ENCODE measurements at places on chromosomes 5 and 9. TPM values are rescaled to one million over a fixed set of nuclear protein-coding genes. Genes with fewer than 3 reads are reported as not detected.

FBP2 gene
- not detected for total RNA-seq

PTGR1 gene
- 3.9 TPM for total RNA-seq

ALDOB gene
- total RNA-seq = not detected

CLIC3 gene
- total RNA-seq = 1.7 TPM

MAT2B gene
- 63.4 TPM for total RNA-seq

MYOZ3 gene
- not detected for total RNA-seq

GCNT4 gene
- total RNA-seq = not detected

PKN3 gene
- total RNA-seq = 4.8 TPM

CEL gene
- total RNA-seq = 0.45 TPM

ZNF454 gene
- total RNA-seq = not detected

LRRTM2 gene
- 4.0 TPM for total RNA-seq

CCDC192 gene
- total RNA-seq = not detected

TMEM215 gene
- total RNA-seq = not detected

IFNA21 gene
- total RNA-seq = not detected

PLAC8L1 gene
- not detected for total RNA-seq

FOXD1 gene
- total RNA-seq = 192 TPM

GMCL2 gene
- total RNA-seq = not detected

TPPP gene
- 0.18 TPM for total RNA-seq

TXNDC8 gene
- not detected for total RNA-seq

ECSCR gene
- total RNA-seq = 67.7 TPM

LPAR1 gene
- 2.7 TPM for total RNA-seq

CAMK4 gene
- total RNA-seq = 28.0 TPM

PCDHA10 gene
- total RNA-seq = not detected

STKLD1 gene
- not detected for total RNA-seq

IFNA2 gene
- not detected for total RNA-seq

PCDHB9 gene
- total RNA-seq = not detected

CCDC187 gene
- total RNA-seq = 0.02 TPM

PDE6A gene
- not detected for total RNA-seq

CRHBP gene
- 0.20 TPM for total RNA-seq

PCDHB8 gene
- total RNA-seq = not detected

SLC34A3 gene
- total RNA-seq = not detected

DCAF10 gene
- total RNA-seq = 5.2 TPM

ATP10B gene
- not detected for total RNA-seq

CBY3 gene
- total RNA-seq = not detected

TDRD7 gene
- total RNA-seq = 7.2 TPM

FXN gene
- 31.9 TPM for total RNA-seq

GALNT10 gene
- 51.5 TPM for total RNA-seq

LSM11 gene
- total RNA-seq = 3.1 TPM

DBN1 gene
- total RNA-seq = 118 TPM

HSD17B3 gene
- total RNA-seq = 0.37 TPM

IL13 gene
- not detected for total RNA-seq

PCDHGA9 gene
- 0.29 TPM for total RNA-seq

MYMK gene
- not detected for total RNA-seq

PHF24 gene
- total RNA-seq = not detected

SPAAR gene
- 0.23 TPM for total RNA-seq

FSTL4 gene
- total RNA-seq = 0.47 TPM

CCL21 gene
- total RNA-seq = not detected

Data from HT1080 (cell line).